ENCODE measurements at places on chromosomes 13 and 19.

GRCh38 chr13:32117701-32118100 lies 86.1 kb downstream of the FRY start:
- DNase-seq = no peak

GRCh38 chr19:30006207-30006606 lies 64.2 kb downstream of the URI1 start:
- no peak for DNase-seq

DNA sequence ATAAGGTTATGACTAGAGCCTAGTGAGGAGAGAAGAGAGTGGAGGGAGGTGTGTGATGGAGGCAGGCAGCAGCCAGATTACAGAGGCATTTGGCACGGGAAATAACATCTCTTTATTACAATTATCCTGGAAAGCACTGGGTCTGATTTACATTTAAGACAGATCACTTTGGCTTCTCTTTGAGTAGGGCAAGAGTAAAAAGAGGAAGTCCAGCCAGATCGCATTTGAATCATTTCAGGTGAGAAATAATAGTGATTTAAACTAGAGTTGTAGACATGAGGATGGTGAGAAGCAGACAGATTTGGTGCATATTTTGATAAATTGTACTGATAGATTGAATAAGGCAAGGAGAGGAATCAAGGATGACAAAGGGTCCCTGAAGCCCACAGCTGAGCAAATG lies 9.6 kb upstream of the SACS start:
- no peak for DNase-seq

GRCh38 chr19:2199215-2199614 lies 35.5 kb downstream of the DOT1L start:
- DNase-seq = no peak

DNA sequence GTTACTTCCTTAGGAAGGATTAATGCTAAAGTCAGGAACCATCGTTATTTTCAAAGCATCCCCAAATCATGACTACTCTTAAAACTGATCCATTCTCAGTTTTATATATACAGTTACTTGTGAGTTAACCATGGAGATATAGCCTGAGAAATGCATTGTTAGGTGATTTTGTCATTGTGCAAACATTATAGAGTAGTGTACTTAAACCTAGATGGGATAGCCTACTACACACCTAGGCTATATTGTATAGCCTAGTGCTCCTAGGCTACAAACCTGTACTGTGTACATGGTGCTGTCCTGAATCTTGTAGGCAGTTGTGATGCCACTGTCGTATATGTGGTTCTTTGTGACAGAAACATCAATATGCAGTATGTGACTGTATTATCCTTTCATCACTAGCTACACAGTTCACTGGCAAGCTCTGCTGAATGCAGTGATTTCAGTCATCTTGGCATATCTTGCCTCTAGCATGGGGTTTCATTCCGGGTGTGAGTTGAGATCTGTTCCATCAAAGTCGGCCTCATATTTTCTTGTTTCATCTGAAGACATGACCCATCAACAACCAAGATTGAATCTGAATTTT lies 45.3 kb downstream of the CDK8 start:
- no peak for DNase-seq

DNA sequence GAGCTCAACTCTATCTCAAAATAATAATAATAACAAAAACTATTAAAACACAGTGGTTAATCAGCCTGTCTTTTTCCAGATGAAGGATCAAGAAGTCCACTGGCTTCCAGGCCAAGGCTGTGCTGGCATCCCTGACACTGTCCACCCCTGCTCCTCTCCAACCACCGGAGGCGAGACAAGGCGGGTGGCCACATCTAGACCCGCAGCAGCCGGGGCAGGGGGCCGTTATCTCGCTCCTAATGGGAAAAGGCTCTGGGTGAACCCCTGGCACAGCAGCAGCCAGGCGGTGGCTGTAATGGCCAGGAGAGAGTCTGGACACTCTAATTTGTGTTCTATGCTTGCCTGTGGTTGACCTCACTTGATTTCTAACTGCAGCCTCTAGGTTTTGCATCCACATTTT lies 158.0 kb upstream of the SOX1 start:
- DNase-seq = no peak

- no peak for DNase-seq
These were observed 24.7 kb upstream of the MATK start for GRCh38 chr19:3810708-3811355.

GRCh38 chr13:95643936-95644598 lies 439 bp downstream of the DZIP1 start:
- no peak for DNase-seq

All from GM19239 (cell line).